ENCODE measurements at places on chromosomes 16 and 17. TPM values are rescaled to one million over a fixed set of nuclear protein-coding genes. Genes with fewer than 3 reads are reported as not detected.

CA7 gene
- not detected for total RNA-seq

SEZ6 gene
- total RNA-seq = not detected

MYL4 gene
- total RNA-seq = not detected

ADAP2 gene
- total RNA-seq = 0.91 TPM
